Right lobe of liver (tissue), 6 donors: ENCODE measurements at places on chromosomes 4 and X. TPM values are rescaled to one million over a fixed set of nuclear protein-coding genes. Genes with fewer than 3 reads are reported as not detected.

The CSN1S1 gene
- total RNA-seq, result not detected

The PNMA6F gene
- not detected for total RNA-seq

The CT45A1 gene
- total RNA-seq, result not detected

The CXorf65 gene
- not detected for total RNA-seq

The HOPX gene
- total RNA-seq, result 0.80 TPM

The ATRX gene
- total RNA-seq, result 19.4 TPM

The EVC2 gene
- 0.93 TPM for total RNA-seq

The SH3TC1 gene
- 13.2 TPM for total RNA-seq

The SPOCK3 gene
- total RNA-seq, result not detected

DNA sequence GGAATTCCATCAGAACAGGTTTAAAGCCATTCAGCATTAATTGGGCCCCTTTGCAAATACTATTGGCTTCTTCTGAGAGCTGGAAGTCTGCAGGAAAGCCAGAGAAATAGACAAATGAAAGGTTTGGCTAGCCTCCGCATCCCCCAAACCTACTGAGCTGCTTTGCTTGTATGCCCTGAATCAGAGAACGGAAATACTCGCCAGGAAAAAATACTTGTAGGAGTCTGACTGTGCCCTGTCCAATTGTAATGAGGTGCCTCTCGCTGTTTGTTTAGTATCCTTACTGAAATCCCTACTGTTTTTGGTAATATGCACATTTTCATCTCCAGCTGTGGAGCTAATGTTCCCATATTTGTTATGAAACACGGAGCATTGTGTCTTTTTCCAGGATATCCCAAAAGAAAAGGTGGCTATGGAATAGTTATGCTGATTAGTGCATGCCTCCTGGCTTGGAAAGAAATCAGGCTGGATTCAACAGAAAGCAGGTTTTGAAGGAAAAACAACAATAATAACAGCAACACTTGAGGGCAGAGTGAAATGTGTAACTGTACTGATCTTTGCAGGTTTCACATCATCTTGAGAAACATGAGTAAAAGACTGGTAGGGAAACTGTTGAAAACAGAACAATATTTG lies 50.7 kb upstream of the NLGN4X start:
- no peak for DNase-seq

- DNase-seq, result no peak
These were observed 48.6 kb downstream of the SMARCAD1 start for GRCh38 chr4:94256144-94256783.

DNA sequence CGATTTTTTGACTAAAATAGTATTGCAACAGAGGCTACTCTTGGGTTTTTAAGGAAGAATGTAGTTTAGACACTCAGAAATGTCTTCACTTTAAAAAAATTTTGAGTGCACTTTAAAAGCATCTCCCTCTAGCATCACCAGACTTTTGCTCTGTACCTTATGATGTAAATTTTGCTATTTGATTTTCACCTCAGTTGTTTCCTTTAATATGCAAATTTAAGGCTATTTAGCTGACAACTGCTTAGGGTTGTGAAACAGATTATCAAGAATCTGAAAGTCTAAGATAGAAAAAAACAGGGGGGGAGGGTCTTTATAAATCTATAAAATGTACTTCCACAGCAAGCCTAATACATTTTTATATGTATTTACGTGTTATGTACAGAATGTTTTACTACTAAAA lies 92.9 kb upstream of the USP38 start:
- DNase-seq, result no peak

GRCh38 chrX:109327251-109327650 lies 154.6 kb downstream of the GUCY2F start:
- DNase-seq, result no peak

DNA sequence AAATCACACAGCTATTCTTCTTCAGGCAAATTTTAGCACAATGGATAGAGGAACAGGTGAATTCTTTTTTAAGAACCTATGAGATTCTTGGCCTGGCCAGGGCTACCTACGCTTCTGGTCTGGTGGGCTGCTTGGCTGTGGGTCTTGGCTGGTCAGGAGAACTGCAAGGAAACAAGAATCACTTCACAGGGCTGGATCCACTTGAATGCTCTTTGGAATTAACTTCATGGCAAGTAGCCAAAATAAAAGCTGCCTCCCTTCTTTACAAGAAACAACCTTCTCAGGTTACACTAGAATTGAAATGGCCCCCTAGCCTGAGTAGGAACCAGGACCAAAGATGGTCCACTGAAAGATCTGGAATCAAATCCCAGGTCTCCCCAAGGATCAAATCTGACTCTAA lies 519.1 kb downstream of the IQCM start:
- DNase-seq, result no peak

DNA sequence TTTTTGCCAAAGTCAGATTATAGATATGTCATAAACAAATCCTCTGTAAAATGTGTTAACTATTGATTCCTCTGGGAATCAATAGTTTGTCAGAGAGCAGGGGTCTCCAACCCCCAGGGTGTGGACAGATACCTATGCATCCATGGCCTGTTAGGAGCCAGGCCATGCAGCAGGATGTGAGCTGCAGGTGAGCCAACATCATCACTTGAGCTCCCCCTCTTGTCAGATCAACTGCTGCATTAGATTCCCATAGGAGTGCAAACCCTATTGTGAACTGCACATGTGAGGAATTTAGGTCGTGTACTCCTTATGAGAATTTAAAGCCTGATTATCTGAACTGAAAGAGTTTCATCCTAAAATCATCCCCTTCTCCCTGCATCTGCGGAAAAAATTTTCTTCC lies 1365.4 kb downstream of the ARAP2 start:
- no peak for DNase-seq

DNA sequence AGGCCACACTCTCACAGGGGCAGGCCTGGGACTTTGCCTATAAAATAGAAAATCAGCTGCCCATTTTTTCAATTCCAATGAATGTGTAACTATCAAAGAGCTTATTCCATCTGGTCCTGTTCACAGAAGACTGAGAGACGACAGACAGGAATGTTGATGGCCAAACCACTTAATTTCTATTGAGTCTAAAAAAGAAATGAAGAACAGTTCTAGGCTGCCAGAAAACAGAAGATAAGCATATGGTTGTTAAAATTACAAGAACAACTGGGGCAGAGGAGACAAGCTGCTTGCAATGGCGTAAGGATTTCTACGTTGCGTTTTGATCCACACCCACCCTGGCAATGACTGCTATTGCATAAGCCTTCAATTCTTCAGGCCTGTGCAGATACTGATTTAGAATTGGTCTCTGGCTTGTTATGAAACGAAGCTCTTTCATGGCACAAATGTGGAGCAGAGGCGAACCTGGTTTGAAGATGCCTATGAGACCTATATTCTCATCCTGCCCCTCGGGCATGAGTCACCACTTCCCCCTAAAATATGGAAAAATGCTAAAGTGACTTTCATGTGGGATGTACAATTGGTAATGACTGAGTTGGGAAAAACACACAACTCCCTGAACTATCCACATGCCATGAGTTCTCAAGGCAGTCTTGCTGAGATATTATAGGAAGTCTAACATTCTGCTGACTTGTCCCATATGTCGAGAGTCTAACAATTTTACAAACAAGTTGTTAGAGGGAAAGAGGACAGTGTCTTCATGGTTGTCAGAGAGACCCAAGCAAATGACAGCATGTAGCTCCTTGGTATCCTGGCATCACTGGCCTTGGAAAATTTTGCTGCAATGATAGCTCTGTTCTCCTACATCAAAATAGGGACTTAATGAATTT lies 37.9 kb upstream of the SORBS2 start:
- DNase-seq, result no peak

GRCh38 chrX:52811065-52811625 lies at the start of gene XAGE5:
XAGE5 (plus strand) TSS chrX:52811287; CDS start chrX:52812567, 1,280 bp downstream.
- DNase-seq, result no peak

GRCh38 chr4:137361756-137362470 lies 170.4 kb downstream of the PCDH18 start:
- DNase-seq, result no peak

GRCh38 chr4:155684892-155685541 lies 18.4 kb downstream of the GUCY1A1 start:
- no peak for DNase-seq

- DNase-seq, result no peak
These were observed 120.2 kb upstream of the PJA1 start for GRCh38 chrX:69285401-69285877.

DNA sequence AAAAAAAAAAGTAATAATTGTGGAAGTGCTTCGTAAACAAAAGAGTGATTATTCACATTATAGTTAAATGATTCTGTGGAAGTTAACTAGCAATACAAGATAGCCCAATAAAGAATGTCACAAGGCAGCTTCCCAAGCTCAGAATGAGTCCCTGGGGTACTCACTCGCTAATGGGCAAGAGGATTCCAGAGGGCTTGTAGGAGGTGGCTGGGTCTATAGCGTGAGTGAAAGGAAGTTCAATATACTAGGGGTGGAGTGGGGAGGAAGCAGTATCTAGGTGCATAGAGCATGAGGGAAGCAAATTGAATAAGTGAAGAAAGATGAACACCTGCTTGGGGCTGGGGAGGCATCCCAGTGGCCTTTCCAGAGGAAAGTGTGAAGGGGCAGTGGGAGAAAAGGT lies 42.5 kb downstream of the RTL5 start:
- DNase-seq, result no peak

- DNase-seq, result no peak
These were observed 73.2 kb downstream of the CBLL2 start for GRCh38 chrX:22345884-22346283.

GRCh38 chrX:71814123-71814912 lies 51.2 kb downstream of the CXorf49B start:
- no peak for DNase-seq

- no peak for DNase-seq
These were observed 27.7 kb downstream of the NHSL2 start for GRCh38 chrX:71938371-71938770.

- DNase-seq, result peak; percentile 23
These were observed 41.9 kb downstream of the WDR1 start for GRCh38 chr4:10074767-10075105.

- no peak for DNase-seq
These were observed 98.5 kb downstream of the FRAS1 start for GRCh38 chr4:78155616-78156105.

DNA sequence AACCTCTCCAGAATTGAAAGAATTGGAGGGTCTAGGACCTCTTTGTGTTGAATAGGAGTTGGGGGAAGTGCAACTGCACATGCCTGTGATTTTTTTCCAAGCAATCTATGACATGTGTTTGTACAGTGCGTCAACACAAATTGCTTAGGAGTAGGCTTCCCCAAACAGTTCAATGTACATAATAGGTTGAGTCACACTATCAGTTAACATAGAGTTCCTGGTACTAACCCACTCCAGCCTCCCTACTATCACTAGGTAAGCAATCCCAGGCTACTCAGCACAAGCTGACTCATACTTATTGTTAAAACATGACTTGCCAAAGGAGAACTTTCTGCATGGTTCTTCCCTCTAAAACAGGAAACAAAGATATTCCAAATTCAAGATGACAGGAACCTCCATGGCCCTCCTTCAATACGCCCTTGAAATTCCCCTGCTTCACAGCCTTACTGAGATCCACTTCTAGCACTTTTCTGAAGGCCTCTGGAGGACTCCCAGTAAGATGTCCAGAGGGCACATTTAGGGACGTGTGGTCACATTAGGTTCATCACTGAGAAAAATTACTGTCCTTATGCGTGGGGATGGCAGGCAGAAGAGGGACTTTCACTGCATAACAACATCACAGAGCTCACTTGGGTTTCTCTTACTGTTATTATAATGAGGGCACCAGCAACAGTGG lies 8.4 kb upstream of the VSIG1 start:
- no peak for DNase-seq

- no peak for DNase-seq
These were observed 96.2 kb upstream of the HAND2 start for GRCh38 chr4:173626277-173626676.

DNA sequence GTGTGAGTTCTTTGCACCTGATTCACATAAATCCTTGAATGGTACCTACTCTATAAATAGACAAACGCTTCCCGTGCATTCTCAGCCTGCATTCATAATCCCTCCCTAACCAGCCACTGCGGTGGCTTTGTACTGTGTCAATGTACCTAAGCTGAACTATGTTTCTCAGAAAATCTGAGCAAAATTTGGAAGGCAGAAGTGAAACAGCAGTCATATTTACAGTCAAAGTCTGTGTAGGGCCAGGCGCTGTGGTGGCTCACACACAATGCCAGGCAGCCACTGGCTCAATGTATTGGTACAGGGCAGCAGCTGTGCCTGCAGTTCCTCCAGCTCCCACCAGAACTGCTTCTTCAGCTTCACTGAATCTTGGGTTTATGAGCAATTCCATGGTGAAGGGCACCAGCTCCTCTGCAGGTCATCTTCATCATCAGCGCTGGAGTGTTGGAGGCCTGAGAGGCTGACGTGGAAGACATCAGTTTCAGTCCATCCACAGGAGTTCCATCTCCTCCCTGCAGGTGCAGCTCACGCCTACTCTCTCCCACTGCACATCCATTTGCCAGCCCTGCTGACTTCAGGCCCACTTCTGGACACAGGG lies 32.3 kb upstream of the IRF2 start:
- DNase-seq, result no peak

DNA sequence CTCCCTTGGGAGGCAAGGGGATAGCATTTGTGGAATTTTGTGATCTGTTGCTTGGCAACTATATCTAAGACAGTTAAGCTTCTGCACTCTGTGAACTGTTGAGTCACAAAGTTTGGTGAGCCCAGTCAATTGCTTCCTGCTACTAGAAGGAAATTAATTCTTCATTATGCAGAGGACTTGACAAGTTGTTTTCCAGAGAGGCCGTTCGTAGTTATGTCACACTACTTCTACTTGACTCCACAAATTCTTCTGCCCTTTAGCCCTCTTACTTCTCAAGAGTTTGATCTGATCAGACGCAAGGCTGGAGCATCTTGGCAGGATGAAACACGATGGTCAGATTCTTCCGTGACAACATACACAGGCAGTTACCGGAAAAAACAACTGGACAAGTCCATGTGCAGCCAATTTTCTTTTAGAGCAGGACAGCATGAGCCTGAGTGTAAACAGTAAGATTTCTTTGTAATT lies at the start of gene C4orf51:
Gene C4orf51, plus strand, starts transcription at position 156 of the 465 bp plus-strand sequence. Its CDS starts 58 bp downstream, at position 214.
- DNase-seq, result no peak

DNA sequence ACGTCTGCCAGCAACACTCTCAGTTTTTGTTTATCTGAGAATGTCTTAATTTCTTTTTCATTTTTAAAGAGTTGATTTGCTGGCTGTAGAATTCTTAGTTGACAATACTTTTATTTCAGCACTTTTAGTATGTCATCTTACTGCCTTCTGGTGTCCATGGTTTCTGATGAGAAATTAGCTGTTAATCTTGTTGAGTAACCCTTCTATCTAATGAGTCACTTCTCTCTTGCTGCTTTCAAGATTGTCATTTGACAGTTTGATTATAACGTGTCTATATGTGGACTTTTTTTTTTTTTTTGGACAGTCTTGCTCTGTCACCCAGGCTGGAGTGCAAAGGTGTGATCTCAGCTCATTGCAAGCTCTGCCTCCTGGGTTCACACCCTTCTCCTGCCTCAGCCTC lies 24.0 kb upstream of the TMEM255A start:
- no peak for DNase-seq

DNA sequence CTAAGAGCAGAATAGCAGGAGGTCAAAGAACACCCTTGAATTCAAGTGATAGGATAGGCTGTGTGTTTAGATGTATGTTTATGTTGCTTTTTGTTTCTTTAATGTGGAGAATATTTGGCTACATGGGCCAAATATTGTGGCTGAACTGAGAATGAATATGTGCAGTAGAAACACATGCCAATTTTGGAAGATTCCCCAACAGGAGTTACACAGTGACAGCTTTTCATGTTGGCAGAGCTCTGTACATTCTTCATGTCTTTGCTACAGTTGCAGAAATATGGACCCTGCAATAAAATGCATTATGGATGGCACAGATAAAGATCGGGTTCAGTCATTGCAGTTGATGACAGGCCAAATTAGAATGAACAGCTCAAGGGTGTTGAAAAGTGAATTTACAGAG lies 82.8 kb upstream of the SLC4A4 start:
- DNase-seq, result no peak
